ENCODE measurements at places on chromosomes 7 and 10.

DNA sequence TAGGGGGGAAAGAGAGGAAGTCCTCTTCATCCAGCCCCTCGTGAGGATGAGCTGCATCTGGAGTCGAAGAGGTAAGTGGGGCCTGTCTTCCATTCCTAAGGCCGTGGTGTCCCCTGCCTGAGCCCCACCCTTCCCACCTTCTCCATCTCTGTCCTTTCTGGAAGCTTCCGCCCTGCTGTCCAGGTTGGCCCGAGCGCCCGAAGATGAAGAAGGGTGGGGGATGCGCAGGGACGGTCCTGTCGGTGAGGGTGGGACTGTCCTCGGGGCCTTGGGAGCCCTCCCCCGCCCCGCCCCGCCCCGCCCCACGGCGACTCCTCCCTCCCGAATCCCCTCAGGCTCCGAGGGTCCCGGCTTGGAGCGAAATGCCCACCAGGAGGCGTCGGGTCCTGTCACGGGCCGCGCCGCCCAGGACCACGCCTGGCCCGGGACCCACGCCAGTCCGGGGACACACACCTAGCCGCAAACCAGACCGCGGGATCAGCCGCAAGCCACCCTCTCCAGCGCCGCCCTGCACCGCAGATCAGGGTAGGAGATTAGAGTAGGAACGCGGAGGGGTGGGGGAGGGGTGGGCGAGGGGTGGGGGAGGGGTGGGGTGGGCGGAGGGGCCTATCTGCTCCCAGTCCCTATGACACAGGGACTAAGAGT is 15.3 kb downstream of the GPRIN2 start:
- DNase-seq, result no peak

- DNase-seq, result no peak
These were observed 53.8 kb upstream of the ABLIM1 start for GRCh38 chr10:114711869-114712250.

DNA sequence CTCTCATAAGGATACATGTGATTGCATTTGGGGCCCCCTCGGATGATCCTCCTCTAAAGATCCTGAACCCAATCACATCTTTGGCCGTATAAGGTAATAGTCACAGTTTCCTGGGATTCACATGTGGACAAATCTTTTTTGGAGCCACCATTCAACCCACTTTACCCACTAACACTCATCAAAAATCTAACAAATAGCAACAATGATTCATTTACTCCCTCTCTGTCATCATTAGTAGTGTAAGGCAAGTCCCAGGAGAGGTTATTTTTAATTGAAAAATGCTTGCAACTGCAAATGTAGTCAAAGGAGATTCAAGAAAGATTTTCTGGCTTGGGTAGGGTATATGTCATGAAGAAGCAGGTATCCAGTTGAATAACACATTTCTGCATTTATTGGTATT is 9.9 kb upstream of the SMKR1 start:
- no peak for DNase-seq

- no peak for DNase-seq
These were observed 44.1 kb downstream of the VTI1A start for GRCh38 chr10:112491144-112491543.

DNA sequence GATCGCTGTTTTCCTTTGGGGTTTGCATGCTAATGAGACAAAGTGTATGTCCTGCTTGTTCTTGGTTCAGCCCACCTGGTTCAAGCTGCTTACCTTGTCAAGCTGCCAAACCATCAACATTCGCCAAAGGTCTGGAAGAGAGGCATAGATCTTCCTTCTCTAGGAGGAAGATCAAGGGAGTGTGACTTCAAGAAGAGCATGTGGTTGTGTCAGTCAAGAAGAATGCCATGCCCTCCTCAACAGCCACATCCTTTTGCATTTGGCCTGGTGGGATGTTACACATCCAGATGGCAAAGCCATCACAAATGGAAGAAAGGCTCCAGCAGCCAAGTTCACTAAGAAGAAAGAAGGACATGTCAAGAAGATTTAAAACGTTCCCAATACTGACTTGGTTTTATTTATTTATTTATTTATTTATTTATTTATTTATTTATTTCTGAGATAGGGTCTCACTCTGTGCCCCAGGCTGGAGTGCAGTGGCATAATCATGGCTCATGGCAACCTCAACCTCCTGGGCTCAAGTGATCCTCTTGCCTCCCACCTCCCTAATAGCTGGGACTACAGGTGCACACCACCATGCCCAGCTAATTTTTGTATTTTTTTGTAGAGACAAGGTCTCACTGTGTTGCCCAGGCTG is 5.1 kb upstream of the PIP4K2A start:
- no peak for DNase-seq

GRCh38 chr10:7288060-7288690 is 122.7 kb downstream of the SFMBT2 start:
- DNase-seq, result no peak

GRCh38 chr7:17632384-17632783 is 307.9 kb downstream of the SNX13 start:
- no peak for DNase-seq

- DNase-seq, result peak; percentile 17
These were observed 5.6 kb upstream of the BPGM start for GRCh38 chr7:134640842-134641715.

DNA sequence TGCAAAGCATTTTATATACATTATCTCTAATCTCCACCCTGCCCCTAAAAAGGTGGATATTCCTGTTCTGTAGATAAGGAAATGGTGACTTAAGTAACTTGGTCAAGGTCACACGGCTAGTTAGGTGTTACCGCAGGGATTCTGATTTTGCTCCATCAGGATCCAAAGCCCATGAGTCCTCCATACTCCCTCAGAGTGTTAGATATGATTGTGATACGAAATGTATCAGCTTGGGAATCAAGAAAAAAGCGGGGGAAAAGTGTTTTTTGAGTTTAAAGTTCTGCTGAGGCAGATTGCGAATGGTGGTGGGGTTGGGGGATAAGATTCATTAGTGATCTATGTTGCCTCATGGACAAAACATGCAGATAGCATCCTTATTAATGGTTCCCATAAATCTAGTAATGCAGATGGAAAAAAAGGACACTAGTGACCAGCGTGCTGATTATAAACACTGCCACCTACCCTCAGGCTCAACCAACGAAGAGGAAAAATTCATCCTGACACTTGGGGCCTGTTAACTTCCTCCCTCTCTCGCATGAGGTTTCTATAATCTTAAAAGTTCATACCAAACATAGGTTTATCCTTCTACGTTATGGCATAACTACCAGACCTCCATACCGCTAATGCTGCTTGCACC is 2.3 kb downstream of the ICA1 start:
- no peak for DNase-seq

GRCh38 chr10:102678842-102679289 is 34.6 kb downstream of the TRIM8 start:
- no peak for DNase-seq

GRCh38 chr10:113959383-113959760 is 84.3 kb upstream of the ADRB1 start:
- no peak for DNase-seq

DNA sequence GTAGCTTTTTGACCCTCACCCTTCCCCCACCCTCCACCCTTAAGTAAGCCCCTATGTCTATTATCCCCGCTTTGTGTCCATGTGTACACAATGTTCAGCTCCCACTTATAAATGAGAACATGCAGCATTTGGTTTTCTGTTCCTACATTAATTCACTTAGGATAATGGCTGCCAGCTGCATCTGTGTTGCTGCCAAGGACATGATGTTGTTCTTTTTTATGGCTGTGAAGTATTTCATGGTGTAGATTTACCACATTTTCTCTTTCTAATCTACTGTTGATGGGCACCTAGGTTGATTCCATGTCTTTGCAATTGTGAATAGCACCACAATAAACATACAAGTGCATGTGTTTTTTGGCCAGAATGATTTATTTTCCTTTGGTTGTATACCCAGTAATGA is 232.2 kb downstream of the CACNA2D1 start:
- no peak for DNase-seq

DNA sequence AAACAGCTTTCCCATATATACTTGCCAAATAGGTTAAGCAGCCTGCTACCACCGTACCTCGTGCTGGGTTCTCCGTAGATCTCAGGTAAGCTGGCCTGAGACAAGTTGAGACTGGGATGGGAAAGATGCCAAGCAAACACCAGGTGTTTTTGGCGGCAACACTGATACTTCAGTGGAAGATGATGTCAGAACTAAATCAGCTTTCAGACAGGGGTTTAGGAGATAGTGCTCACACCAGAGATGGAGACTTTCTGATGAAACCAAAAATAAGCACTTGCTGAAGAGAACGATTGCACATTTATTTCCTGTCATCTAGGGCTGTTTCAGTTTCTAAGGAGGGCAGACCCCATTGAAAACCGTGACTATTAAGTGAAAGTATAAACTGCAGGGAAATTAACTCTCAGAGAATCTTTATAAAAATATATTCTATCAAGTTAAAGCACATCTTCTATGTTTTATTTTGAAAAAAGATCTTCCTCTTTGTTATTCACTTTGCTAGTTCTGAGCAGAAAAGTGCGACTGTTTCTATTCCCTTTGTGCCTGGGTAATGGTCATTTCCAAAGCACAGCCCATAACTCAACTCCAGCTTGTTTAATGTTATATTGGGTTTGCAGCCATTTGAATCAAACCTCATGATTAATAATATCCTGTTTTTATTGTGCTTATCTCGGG is 149.9 kb downstream of the CPED1 start:
- DNase-seq, result no peak

All from CD8-positive, alpha-beta memory T cell (primary cell).